ENCODE measurements at places on chromosomes 2 and 18.
A peak's percentile ranks its signal among the peaks of the same experiment; 100 is the strongest.

DNA sequence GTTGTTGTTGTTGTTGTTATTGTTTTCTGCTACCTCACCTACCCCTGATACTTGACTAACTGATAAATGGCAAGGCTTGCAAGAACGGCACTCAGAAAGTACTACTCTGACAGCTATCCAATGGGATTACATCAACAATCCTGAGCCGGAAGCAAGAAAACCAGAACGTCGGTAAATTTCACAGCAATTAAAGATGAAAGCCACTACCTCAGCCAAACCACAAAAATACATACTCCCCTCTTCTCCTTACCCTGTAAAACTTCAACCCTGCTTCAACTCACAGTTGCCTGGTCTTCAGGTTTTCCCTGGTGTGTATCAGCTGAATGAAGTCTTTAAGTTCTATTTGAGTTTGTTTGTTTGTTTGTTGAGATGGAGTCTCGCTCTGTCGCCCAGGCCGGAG, 293.7 kb upstream of the RND3 start:
- DNase-seq, result no peak

GRCh38 chr2:189673661-189674373, 653 bp upstream of the ANKAR start:
- no peak for DNase-seq

DNA sequence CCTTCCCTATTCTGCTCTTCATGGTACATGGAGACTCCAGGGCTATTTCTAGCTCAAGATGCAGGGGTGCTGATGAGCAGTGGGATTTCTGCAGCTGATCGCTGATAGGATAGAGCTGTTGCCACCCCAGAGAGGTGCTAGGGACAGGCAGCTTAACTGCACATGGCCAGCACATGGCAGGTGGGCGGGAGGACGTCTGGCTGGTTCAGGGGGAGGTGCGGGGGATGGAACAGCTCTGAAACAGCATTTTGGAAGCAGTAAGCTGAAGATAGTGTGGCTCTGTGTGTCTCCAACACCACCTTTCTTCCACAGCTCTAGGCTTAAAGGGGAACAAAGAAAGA, 151.9 kb upstream of the PELI1 start:
- no peak for DNase-seq

DNA sequence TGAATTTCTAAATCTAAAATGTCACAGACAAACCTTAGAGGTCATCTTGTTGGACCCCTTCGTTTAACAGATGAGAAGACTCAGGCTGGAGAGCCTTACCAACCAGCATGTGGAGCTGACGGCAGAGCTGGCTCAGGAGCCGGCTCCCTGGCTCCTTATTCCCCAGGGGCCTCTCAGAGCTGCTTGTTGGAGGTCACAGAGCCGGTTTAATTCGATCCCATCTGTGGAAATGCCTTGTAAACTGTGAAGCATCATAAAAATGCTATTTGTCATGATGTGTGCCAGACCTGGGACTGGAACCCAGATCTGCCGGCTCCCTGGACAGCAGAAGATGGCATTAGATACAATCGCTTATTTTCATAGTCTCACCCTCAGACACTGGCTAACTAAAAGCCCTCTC, 8.2 kb upstream of the CIB4 start:
- no peak for DNase-seq

DNA sequence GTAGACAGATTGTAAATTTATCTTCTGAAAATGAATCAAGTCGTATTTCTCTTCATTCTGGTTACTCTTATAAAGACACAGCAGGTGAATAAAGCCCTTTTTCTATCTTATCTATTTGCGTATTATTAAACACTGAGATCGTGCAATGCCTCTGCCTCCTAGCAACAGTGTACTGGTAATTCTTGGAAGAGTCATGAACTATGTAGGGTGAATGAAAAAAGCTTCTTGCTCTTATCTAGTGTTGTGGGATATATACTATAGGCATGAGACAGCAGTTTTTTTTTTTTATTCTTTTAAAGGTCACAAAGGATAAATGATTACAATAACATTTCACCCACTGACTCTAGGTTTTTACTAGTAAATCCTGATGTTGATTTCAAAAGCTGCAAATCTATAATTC, 324.2 kb downstream of the PDE11A start:
- DNase-seq, result no peak

GRCh38 chr2:47485751-47486300, 82.9 kb downstream of the MSH2 start:
- no peak for DNase-seq

GRCh38 chr2:85323351-85323987, 4.3 kb downstream of the TGOLN2 start:
- DNase-seq, result no peak

GRCh38 chr2:126972279-126972626, 73.6 kb downstream of the TEX51 start:
- DNase-seq, result no peak

DNA sequence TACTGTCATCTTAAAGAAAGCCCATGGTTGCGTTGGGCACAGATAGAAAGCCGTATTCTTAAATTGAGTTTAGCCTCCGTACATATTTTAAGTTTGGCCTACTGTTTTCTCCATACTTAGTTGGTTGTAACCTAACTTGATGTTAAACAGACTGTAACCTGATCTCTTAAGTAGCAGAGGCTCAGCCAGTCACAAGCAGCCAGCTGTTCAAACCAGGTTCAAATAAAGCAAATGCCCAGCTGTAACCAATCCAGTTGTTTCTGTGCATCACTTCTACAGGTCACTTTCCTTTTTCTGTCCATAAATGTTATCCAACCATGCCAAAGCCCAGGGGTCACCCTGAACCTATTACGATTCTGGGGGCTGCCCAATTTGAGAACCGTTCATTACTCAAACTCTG, 10.0 kb upstream of the THADA start:
- no peak for DNase-seq

DNA sequence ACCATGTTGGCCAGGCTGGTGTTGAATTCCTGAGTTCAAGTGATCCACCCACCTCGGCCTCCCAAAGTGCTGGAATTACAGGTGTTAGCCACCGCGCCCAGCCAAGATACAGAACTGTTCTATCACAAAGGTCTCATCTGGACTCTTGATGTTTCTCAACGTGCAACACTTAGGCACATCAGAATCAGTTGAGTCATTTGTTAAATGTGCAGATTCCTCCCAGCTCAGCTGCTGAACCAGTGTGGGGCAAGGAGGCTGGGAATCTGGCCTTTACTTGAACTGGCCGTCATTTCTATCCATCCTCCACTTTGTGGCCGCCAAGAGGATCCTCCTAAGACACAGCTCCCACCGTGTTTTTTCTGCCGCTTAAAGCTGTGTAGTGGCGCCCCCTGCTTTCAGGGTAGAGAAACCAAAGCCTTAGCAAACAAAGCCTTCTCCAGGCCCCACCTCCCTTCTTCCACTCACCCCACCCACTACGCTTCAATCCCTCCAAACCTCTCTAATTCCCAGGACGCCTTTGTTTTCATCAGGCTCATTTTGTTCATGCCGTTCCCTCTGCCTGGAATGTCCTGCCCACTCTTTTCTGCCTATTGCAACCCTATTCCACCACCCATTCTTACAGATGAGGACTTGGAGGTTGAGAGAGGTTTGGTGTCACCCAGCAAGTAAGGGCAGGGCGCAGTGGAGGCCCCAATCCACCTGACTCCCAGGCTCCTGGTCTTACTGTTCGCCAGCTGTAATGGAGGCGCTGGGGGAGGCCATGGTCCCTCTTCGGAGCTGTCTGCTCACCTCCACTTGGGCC, 776 bp upstream of the SPEG start:
- DNase-seq, result no peak

DNA sequence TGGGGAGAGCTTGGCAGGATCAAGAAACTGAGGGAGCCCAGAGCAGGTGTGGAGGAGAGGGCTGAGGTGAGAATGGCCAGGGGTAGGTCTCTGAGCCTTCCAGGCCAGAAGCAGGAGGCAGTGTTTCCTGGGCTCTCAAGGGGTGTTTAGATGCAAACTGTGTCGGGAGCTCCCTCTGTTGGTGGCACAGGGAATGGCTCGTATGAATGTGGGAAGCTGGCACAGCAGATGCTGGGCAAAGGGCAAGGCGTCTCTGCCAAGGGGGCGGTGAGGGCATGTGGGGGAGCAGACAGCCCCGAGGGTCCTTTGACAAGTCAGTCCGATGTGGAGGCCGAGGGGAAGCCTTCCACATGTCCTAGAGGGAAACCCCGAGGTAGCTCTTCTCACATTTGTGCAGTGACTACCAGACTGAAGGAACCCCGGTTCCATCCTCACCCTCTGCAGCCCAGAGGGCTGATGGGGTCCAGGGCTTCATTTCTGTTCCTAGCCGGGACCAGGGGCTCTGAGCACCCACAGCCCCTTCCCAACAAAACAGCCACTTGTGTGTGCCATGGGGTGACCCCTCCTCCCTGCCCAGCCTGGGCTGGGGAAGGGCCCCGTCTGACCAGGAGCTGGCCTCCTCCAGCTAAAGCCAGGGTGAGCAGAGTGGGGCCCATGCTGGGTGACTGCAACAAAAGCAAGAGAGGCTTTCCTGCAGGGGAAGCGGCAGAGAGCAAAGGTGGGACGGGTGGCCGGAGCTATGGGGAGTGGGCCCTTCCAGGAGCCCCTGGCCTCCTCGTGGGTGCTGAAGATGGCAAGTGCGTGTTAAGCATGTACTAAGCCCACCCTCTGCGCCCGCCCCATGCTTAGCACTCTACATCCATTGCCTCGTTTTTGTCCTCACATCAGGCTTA, 103.4 kb downstream of the SEPTIN10 start:
- DNase-seq, result no peak

DNA sequence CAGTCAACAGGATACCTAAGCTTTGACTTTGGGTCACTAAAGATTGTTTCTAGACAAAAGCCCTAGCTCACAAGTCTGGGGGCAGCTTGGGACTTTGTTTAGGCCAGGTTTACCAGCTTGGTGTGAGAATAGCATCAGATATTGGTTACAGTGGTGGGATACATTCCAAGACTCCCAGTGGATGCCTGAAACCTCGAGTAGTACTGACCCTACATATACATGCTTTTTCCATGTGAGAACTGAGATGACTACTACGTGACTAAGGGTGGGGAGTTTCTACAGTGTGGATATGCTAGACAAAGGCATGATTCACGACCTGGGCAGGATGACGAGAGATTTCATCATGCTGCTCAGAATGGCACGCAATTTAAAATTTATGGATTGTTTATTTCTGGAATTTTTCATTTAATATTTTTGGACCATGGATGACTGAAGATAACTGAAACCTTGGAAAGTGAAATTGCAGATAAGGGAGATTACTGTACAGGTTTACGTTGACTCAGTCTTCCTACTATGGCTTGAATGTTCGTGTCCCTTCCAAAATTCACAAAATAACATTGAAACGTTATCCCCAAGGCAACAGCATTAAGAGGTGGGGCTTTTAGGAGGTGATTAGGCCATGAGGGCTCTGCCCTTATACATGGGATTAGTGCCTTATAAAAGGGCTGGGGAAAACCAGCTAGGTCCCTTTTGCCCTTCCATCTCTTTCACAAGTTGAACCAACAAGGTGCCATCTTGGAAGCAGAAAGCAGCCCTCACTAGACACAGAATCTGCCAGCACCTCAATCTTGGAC, 50.2 kb upstream of the CTAGE1 start:
- peak; percentile 72 for DNase-seq

DNA sequence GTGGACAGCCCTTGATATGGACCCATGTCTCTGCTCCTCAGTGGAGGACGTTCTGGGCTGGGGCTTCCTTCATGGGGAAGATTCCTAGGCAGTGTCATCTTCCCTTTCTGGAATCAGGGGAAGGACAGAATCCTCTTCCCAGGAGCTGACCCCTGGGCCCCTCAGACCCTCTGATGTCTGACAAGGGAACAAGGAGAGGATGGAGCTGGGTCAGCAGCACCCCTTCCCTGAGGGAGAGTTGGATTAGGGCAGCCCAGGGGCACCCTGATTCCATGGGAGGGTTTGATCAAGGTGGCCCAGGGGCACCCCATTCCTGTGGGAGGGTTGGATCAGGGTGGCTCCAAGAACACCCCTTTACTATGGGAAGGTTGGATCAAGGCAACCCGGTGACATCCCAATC, 86.5 kb downstream of the ACKR3 start:
- DNase-seq, result no peak

- no peak for DNase-seq
Measured at GRCh38 chr2:75892490-75892889, 181.8 kb upstream of the GCFC2 start.

GRCh38 chr2:239268549-239268948, 132.3 kb downstream of the HDAC4 start:
- DNase-seq, result no peak

GRCh38 chr2:176473851-176474250, 204.6 kb downstream of the MTX2 start:
- no peak for DNase-seq

DNA sequence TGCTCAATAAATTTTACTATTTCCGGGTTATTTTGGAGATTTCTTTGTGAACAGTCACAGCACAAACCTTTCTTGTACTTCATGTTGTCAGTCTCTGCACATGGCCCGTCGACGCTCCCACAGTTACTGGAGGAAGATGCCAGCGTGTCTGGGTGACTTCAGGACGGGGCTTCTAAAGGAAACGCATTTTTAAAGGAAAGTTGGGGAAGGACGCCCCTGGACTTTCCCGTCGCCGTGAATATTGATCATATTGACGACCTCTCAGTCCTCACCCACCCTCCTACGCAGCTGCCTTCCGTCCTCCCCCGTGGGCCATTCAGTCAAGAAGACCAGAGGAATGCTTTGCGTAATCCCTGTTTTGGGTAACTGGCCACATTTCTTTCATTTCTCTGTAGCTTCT, 71.1 kb upstream of the SNTG2 start:
- DNase-seq, result no peak

DNA sequence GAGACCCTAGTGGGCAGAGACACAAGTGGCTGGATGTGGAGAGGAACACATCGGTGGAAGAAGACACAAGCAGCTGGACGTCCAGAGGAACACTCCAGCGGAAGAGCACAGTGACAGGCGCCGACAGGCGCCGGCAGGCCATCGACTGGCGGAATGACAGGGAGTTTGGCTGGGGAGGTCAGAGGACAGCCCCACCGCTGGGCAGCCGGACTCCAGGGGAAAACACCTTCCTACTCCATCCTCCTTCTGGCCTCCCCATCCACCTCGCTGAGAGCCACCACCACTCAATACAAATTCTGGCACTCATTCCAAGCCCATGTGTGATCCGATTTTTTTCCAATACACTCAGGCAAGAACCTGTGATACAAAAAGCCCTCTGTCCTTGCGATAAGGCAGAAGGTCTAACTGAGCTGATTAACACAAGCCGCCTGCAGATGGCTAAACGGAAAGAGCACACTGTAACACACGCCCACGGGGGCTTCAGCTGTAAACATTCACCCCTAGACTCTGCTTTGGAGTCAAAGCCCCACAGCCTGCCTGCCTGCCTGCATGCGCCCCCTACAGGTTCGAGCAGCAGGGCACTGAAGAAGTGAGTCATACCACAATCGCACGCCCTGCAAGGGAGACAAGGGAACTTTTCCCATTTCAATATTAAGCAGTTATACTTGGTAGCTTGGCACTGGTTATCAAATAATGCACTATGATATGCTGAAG, 50.2 kb upstream of the LRP1B start:
- no peak for DNase-seq

DNA sequence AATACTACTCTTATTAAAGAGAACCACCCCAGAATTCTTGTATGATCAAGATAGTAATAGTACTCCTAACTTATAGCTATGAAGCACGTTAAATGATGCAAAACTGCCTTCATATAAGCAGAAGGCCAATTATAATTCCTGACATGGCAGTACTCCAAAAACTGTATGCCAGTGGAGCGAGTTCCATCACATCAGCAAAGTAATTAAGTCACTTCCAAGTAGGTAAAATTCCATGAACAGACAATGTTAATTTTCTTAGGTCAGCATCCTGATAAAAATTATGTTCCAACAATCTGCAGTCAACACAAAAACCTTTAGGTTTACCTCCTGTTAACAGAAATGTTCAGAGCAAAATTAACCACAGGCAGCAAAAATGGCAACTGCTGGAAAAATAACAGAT, 136.7 kb downstream of the CDH2 start:
- DNase-seq, result no peak

- DNase-seq, result no peak
Measured at GRCh38 chr2:42372474-42373200, 11.6 kb upstream of the COX7A2L start.
